ENCODE measurements at places on chromosomes 7 and 10.

DNA sequence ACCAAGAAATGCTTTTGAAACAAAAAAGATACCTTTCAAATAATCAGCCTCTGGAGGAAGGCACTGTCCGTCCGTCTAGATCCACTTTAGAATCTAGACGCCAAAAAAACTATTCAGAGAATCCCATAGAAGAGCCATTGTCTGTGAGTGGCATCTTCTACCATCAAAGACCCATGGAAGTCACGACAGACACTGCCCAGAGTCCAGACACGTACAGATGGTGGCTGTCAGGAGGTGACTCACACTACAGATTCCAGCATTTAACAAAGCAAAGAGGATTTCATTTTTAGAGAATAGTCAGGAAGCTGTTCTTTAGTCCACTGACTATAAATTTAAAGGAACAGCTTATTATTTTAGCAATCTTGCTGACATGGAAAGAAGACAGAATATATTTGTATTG is 11.7 kb downstream of the C1QL3 start:
- no peak for DNase-seq

DNA sequence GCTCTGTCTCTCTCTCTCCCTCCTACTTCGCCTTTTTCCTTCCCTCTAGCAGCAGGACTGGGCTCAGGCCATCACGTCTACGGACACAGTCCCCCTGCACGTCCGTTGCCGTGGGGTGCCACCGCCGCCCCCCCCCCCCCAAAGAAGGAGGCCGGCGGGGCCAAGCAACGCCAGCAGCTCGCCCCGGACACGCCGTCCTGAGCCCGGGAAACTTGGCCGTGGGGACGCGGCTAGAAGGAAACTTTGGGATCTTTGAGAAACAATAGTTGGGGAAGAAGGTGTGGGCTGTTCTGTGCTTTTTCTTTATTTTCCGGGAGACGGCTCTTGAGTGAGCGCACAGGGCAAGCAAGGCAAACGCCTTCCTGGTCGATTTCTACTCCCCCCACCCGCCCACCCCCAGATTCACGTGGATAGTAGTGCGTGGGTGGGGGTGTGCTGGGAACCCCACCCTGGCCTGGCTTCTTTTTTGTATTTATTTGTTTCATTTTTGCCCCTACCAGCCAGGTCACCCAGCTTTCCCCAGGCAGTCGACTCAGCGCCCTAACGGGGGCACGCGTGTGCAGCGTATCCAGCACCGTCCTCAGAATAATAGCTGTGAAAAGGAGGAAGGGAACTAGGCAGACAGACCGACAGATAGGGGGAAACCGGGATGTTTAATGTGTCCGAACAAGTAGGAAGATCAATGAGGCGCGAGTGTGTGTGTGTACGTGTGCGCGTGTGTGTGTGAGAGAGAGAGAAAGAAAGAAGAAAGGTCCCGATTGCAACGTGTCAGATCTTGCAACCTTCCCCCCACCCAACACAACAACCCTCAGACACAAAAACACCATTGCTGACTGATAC is 1.4 kb downstream of the MXI1 start:
- peak; percentile 40 for DNase-seq

GRCh38 chr10:84727398-84727797 is 399.0 kb downstream of the CCSER2 start:
- DNase-seq = no peak

GRCh38 chr7:21361413-21362125 is 66.3 kb upstream of the SP4 start:
- DNase-seq = no peak

DNA sequence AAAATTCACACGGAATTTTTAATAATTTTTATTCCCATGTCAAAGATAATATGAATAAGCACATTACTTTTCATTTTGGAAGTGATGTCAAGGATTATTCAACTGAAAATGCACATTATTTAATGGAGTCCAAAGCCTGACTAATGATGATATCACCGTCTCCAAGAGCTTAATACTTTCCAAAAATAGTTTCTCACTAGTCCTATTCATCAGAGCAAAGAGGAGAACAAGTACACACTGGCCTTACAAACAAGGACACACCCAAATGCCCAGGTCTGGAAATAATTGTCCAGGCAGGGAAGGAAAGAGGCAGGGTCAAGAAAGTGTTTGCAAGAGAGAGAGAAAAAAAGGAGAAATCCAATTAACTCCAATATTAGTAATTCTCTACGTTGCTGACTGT is 216.8 kb upstream of the CCDC6 start:
- no peak for DNase-seq

GRCh38 chr10:20593649-20594048 is 303.5 kb downstream of the NEBL start:
- DNase-seq = no peak

- no peak for DNase-seq
Measured at GRCh38 chr10:88292185-88292514, 291.0 kb downstream of the RNLS start.

GRCh38 chr10:129881641-129882040 is 82.4 kb downstream of the EBF3 start:
- no peak for DNase-seq

DNA sequence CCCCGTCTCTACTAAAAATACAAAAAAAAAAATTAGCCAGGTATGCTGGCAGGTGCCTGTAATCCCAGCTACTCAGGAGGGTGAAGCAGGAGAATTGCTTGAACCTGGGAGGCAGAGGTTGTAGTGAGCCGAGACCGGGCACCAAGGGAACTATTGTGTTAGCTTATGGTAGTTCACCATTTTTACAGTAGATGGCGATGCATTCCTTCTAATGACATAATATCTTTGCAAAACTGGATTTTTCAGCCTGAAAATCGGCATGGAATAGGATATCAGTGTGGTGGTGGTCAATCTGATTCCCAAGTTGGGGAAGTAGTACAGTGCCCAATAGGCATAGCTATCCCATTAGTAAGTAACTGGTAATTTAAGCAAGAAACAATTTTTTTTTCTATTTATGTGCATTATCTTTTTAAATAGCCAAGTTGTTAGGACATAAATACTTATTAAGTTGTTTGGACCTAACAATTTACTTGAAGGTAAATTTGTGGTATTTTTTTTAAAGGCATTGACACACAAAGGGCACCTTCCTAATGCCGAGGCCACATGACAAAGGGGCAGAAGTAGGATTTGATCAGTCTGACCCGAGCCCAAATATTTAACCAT is 17.6 kb upstream of the IMPDH1 start:
- no peak for DNase-seq

- no peak for DNase-seq
Measured at GRCh38 chr7:139026551-139026950, 9.3 kb downstream of the ZC3HAV1L start.

- DNase-seq = no peak
Measured at GRCh38 chr10:35946556-35946955, 304.5 kb upstream of the FZD8 start.

DNA sequence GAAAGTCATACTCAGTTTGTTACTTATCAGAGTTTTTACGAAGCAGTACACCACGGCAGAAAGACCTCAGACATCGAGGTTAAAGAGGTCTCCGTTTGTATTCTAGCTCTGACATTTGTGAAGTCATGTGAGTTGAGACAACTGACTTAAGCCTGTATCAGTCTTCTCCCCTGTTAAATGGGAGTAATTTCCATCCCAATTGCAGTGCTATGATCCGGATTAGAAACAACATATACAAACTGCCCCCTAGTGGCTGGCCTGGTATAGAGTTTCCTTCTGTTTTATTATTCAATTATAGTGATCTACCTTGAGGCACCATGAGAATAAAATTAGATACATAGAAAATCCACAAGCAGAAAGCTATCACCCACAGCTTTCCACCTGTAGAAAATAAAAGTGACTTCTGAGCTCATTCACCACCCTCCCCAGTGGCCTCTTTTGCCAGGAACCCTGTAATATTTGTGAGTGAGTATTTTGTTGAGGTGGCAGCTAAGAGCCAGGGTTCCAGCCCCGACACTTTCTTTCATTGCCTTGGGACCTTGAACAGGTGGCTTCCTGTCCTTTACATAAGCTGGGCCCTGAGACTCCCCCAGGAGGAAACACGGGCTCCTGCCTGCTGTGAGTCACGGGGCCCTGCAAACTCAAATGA is 607.2 kb upstream of the MGMT start:
- peak; percentile 13 for DNase-seq

DNA sequence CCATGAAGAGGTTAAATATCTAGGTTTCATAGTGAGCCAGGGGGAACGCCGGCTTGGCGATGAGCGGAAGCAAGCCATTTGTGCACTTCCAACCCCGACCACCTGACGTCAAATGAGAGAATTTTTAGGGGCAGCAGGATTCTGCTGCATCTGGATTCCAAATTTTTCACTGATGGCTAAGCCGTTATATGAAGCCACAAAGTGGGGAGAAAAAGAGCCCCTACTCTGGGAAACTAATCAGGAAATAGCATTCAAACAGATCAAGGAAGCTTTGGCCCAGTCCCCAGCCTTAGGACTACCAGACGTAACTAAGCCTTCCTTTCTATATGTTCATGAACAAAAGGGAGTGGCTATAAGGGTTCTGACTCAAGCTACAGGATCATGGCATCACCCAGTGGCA is 12.9 kb upstream of the ADCK2 start:
- DNase-seq = no peak

DNA sequence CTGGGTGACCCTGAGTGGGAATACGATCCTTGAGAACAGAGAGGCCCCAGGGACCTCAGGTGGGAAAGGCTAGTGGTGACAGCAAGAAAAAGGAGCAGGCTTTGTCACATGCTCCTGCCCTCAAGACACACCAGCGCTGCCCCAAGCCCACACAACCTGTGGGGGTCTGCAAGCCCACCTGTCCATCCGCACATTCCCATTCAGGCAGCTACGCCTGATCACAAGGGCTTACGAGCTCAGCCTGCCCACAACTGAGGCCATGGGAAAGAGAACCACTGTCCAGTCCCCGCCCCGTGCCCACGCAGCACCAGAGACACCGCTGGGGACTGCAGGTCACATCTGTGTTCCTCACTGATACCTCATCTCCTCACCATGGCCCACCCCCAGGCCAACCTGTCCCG is 26.7 kb downstream of the EBF3 start:
- no peak for DNase-seq

GRCh38 chr10:112689327-112690072 is 242.5 kb downstream of the VTI1A start:
- DNase-seq = no peak

GRCh38 chr10:96288151-96288621 is 16.0 kb upstream of the DNTT start:
- DNase-seq = no peak

GRCh38 chr10:116554628-116555027 is 8.9 kb downstream of the PNLIP start:
- no peak for DNase-seq

DNA sequence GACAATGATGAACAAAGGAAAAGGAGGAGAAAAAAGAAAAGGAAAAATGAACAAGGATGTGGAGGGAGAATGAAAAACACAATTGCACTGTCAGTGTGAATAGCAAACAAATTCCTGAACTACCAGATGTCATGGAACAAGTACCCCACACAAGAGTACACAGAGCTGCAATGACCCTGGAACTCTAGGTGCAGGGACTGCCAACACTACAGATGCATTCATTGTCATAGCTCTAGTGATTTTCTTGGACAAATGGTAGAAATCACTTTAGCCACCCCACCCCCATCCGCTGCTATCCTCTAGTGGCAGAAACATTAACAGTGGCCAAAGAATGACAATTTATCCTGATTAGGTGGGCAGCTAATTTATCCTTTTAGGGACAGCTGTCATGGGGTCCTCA is 3.1 kb downstream of the RNF133 start:
- DNase-seq = no peak

- no peak for DNase-seq
Measured at GRCh38 chr10:52738951-52739350, 33.6 kb downstream of the MBL2 start.

GRCh38 chr7:7257899-7258692 is 75.8 kb downstream of the C1GALT1 start:
- DNase-seq = peak; percentile 7

DNA sequence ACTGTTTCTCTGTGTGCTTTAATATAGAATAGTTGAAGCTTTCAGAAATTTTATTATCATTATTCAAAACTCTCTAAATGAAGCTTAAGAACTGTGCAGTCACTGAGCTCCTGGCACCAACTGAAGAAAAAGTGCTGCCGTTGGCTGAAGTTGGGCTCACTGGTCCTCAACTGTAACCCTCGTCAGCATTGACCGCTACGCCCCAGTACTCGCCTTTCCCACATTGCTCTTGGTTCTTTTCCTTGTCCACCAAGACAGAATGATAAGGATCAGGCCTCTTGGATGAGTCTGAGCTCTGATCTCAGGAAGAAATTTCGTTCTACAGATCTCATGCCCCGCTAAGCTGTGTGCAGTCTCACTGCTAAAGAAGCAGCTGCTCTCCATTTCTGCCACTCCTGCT is 7.9 kb upstream of the TAF3 start:
- DNase-seq = no peak

DNA sequence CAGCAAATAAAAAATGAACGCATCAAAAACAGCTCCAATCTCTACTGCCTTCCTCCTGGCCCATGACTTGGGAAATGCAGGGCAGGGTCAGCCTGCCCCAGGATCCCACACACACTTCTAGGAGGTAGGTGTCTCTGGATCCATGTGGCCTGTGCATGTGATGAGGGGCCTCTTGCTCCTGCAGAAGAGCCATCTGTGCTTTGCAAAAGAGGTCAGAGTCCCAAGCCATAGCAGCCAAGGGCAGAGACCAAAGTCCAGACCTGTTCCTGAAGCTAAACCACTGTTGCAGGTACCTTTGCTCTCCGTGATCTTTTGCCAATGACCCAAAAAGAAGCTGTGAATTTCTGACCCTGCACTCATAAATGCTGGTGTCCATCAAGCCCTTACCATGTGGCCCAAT is 57.1 kb downstream of the KCNMA1 start:
- DNase-seq = no peak

DNA sequence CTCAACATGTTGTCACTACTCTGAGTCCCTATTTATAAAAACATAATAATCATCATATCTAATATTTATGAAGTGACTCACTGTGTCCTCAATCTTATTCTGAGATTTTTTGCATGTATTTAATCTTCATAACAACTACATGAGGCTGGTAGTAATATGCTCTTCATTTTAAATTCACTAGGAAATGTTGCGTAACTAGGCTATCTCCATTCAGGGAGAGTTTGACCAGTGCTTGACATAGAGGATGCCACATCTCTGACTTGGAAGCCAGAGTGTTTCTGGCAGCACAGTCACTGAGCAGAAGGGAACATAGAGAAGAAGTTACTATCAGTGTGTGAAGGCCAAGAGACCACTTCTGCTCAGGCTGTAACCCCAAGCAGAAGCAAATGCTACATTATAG is 88.9 kb downstream of the FAM13C start:
- DNase-seq = no peak

DNA sequence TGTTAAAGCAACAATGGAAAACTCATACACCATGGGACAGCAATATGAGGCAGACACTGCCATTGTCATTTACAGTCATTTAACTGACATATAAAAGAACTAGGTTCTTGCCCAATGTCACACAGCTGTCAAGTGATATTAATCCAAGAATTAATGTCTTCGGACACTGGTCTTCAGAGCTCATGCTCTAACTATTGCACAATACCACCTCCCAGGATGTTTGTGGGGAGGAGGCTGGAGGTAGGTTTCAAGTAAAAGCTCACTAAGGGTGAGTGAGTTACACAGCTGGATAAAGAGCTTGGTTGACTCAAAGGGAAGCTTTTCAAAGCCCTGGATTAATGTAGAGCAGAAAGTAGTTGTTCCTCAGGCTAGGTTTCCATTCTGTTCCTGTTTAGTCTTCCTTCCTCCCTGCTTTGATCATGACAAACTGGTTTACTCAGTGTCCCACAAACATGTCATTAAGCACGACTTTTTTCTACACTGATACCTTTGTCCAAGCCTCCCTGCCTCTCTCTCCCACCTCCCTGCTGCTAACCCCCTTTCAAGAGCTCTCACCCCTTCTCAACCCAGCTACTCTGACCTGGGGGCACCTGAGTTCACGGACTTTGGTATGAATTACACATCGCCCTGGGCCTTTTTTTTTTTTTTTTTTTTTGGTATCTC is 987 bp upstream of the EXOC6 start:
- DNase-seq = no peak
